ENCODE measurements at places on chromosomes 1 and 21.

GRCh38 chr1:10400013-10400412 lies 1.1 kb downstream of the PGD start:
- DNase-seq = no peak

DNA sequence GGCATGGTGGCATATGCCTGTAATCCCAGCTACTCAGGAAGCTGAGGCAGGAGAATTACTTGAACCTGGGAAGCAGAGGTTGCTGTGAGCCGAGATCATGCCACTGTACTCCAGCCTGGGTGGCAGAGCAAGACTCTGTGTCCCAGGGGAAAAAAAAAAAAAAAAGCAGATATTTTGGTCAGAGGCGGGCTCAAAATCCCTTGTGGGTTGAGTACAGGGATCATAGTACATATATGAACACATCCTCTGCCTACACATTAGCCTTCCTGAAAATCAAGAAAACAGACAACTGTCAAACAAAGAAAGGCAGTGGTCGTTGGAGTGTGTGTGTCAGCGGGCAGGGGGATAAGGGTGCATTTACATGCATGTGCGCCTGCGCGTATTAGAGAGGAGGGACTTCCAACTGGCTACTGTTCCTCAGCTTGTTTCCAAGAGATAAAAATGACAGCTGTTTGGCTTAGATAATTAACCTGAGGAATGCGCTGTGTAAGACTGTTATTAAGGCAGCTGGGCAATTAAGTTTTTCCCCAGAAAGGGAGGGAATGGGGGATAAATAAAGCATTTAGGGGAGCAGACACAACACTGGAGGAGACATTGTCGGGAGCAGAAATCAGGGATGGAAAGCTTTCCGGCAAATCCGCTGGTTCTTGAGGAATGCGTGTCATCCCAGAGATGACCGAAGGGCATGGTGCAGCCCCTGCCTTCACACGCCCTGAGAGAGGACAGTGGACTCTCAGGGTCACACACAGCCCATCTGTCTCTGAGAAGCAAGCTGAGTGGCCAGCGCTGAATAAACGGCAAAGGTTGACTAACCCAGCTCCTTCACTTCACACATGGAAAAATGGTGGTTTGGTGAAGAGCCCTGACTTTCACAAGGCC lies 6.4 kb downstream of the LAMB3 start:
- DNase-seq = no peak

DNA sequence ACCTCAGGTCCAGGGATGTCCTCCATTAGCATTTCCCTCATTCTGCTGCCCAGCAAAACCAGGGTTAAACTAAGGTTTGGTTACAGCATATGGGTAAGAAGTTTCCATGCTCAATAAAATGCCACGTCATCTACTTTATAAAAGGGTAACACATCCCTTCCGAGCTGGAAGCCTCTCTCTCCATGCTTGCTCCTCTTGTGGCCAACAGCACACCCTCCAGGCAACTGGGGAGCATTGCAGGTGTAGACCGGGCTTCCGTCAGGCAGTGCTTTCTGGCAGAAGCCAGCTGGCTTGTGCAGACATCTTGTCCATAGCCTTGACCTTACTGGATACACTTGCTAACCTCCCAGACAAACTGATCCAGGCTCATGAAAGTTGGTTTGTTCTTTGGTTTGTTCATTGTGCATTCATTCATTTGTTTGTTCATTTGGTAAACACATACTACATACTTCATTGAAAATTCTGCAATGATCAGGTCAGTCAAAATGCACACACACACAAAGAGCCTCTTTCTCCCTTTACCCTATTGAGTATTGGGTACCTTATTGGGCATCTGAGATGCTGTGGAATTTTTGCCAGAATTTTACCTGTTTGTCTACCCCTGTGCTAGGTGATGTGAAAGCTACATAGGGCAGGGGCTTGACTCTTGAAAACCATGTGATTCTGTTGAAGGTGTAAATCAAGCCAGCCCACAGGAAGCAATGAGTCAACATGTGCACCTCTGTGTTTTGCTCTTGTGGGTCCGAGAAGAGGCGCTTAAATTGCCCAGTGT lies 422.8 kb downstream of the CAMTA1 start:
- no peak for DNase-seq

DNA sequence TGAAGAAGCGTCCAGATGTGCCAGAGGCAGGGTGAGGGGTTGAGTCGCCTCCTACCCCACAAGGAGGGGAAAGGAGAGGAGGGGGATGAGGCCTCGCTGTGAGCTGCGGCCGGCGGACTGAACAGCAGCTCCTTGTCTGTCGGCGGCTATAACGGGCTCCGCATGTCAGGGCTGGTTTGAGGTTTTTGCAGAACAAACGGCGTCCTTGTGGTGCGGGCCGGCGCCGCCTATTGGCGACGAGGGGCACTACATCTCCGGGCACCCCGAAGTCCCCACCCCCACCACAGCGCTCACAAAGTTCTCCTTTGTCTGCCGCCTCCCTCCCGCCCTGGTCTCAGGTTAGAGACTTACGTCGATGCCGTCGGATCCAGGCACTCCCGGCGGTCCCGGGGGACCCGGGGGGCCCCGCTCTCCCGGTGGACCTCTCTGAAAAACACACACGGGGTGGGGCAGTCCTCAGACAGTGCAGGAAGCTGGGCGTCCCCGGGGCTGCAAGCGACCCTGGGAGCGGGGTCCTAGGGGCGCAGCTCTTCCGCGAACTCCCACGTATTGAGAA lies 1.8 kb downstream of the COL9A2 start:
- DNase-seq = peak; percentile 76

DNA sequence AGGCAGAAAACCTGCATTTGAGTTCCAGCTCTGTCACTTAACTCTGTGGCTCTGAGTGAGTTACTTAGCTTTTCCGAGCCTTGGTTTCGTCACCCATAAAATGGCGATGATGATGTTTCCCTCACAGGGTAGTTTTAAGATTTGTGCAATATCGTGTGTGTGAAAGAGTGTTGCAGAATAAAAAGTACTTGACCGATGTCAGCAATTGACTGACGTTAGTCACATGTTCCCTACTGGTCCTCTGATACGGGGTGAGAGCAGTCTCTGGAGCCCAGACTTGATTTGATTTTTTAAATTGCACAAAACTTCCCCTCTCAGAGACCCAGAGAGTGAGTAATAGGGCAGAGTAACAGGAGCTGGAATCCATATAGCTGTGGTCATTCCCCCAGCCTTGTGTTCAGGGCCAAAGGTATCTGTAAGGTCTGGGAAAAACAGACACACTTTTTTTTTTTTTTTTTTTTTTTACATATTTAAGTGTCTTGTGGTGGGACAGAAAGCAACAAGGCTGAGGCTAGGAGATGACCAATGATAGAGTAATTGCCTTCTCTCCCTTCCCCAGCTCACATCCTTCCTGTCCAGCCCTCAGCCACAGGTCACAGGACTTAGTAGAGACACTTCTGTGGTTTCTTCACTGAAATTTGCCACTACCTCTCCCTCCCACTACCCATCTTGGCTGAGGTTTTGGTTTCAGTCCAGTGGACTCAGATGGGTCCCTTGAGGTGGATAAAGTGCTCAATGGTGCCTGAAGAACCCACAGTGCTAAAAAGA lies 2.0 kb downstream of the FCER1G start:
- no peak for DNase-seq

DNA sequence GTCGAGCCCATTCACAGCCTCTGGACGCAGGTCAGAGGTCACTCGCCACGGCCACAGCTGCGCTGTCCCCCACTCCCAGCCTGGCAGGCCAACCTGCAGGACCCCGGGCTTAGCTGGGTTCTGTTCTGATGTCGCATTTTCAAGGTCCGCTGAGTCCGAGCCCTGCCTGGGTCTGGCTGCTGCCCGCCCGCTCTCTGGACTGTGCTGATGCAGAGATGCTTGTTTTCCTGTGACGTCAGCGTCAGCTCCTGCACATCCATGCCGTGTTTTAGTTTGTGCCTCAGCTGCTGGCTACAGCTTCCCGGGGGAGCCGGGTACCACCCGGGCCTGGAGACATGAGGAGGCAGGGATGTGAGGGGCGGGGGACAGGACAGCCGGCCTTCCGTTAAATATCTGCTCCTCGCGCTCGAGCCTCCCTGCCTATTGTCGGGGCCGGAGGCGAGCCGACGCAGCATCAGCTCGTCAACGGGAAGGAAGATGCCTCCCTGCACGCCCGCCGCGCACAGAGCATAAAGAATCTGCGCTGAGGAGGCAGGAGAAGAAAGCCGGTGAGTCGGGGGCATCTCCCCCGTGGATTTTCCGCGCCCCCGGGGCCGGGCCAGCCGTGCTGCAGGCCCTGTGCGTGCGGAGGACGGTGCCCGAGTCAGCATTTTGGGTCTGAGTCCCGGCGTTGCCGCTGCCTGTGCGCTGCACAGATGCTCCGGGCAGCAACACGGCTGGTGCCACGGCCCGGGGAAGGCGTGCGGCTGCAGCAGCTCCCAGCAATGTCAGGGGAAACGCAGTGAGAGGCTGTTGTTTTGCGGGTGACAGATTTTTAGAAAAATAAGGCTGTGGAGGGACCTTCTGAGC lies 23.4 kb downstream of the PRKCZ start:
- DNase-seq = no peak

DNA sequence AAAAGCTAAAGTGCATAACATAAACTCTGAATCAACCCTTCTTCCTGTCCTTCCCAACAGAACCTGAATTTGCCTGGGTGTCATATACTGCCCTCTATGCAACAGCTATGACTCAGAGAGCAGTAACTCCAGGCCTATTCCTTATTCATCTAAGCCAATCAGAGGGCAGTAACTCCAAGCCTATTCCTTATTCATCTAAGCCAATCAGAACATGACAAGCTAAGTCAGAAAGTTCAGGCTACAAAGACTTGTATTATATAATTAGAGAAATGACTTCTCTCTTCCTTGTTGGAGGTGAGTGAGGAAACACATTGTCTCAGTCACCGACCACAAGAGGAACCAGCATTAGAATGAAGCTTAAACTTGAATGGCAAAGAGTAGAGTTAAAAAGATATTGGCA lies 26.2 kb upstream of the TADA1 start:
- no peak for DNase-seq

- DNase-seq = no peak
Observed at GRCh38 chr1:210293171-210293607, 35.5 kb upstream of the HHAT start.

DNA sequence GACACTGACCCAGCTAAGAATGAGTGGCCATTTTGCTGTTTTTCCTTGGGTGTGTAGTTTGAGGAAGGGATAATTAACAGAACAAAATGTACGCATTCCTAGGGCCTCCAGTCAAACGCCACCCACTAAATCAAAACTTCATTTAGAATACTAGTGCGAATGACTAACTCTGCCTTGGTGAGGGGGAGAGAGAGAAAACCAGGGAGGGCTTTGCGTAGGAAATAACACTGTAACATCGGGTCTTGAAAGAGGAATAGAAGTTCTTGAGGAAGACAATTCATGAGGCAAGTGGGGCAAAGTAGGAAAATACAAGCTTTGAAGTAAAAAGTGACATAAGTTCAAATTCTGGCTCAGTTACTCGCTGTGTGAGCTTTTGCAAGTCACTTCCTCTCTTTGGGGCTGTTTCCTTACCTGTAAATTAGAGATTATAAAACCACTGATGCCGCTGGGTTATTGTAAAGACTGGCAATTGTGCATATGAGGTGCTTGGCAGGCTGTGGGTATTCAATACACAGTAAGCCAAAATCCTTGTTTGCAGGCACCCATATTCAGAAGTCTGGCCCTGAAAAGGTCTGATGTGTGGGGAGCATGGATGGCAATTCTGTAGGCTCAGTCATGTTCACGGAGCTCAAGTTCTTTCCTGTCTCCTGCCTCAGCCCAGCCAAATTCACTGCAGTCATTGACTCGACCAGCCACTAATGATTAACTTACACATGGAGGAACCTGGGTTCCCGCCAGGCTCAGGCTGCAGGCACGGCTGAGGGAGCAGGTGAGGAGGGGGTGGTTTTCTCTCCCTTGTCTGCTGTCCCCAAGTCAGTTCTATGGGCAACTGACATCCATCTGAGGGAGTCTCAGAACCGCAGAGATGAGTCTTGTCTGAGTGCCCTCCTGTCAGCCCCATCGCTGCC lies 140.3 kb upstream of the CSF3R start:
- no peak for DNase-seq

- peak; percentile 33 for DNase-seq
Observed at GRCh38 chr1:15740924-15741850, 1.1 kb upstream of the TMEM82 start.

GRCh38 chr21:41821081-41821755 lies 54.4 kb upstream of the RIPK4 start:
- DNase-seq = no peak

DNA sequence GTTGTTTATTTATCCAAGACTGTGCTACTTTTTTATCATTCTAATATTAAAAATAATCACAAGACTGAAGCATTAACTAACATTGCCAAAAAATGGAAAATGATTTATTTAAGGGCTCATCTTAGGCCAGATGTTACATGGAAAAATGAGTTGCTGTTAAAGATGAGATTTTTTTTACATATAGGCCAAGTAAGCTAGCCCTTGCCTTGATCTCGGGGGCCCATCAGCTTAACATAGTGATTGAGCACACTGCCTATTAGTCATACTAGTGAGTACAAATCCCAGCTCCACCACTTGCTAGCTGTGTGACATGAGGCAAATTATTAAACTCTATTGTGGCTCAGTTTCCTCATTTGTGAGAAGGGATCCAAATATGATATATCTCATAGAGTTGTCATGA lies 275.9 kb upstream of the SNX7 start:
- DNase-seq = no peak

- no peak for DNase-seq
Observed at GRCh38 chr1:160640359-160641123, 6.3 kb downstream of the SLAMF1 start.

- no peak for DNase-seq
Observed at GRCh38 chr1:6212193-6212959, 6.5 kb downstream of the RNF207 start.

- DNase-seq = no peak
Observed at GRCh38 chr1:178180405-178180804, 86.5 kb downstream of the RASAL2 start.

DNA sequence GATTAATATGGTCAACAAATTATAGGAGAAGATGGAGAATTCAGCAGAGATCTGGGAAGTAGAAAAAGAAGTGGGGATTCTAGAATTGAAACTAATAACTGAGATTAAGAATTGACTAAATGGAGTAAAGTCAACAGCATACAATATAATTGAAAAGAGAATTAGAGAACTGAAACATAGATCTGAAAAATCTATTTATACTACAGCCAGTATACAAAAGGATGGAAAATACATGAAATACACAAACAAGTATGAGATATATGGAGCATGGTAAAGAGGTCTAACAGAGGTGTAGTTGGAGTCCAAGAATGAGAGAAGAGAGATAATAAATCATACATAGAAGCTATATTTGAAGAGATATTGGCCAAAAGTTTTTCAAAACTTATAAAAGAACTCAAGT lies 235.2 kb downstream of the FGGY start:
- no peak for DNase-seq

Measured in activated gamma-delta T cell treated with anti-CD3 and anti-CD28 coated beads, Interleukin-2, amount 50 U/mL, for 16 hours (primary cell).